ENCODE measurements at places on chromosomes 12 and 14. TPM values are rescaled to one million over a fixed set of nuclear protein-coding genes. Genes with fewer than 3 reads are reported as not detected.
A peak's percentile ranks its signal among the peaks of the same experiment; 100 is the strongest.

Gene PTPRR
- total RNA-seq: 0.07 TPM

Gene TBX3
- total RNA-seq: 1.0 TPM

Gene SLC6A15
- total RNA-seq: 38.1 TPM

Gene GLIPR1
- 1.5 TPM for total RNA-seq

Gene SAMD15
- 0.99 TPM for total RNA-seq

Gene SCN8A
- total RNA-seq: 10.7 TPM

Gene GNB3
- 9.0 TPM for total RNA-seq

Gene OR4K1
- total RNA-seq: not detected

Gene KCNH3
- total RNA-seq: 0.24 TPM

Gene GPR162
- total RNA-seq: 8.8 TPM

DNA sequence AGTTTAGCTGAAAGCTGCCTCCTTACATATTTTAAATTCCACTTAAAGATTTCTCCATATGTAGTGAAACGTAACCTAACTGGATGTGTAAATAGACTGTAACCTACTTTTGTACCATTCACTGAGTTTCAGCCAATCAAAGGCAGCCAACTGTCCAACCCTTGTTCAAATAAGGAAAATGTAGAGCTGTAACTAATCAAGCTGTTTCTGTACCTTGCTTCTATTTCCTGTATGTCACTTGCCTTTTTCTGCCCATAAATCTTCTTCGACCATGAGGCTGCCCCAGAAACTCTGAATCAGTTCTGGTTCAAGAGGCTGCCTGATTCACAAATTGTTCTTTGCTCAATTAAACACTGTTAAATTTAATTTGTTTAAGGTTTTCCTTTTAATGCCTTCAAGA lies 6.3 kb downstream of the SLC7A8 start:
- no peaks in the 10 kb centered on the region for H3K27me3 ChIP-seq
- H3K27ac ChIP-seq: no peak overlapping the region
- peaks cover 7% of the 10 kb centered on the region for H3K36me3 ChIP-seq
- no peak for DNase-seq

GRCh38 chr12:6369916-6370575 lies 5.3 kb downstream of the SCNN1A start:
- H3K4me3 ChIP-seq: no peak overlapping the region
- no peaks in the 10 kb centered on the region for H3K36me3 ChIP-seq
- H3K27ac ChIP-seq: peak overlapping the region; percentile 72
- H3K4me1 ChIP-seq: peaks cover 19% of the 10 kb centered on the region
- H3K27me3 ChIP-seq: no peaks in the 10 kb centered on the region
- DNase-seq: no peak

- no peak overlapping the region for H3K27ac ChIP-seq
- no peaks in the 10 kb centered on the region for H3K36me3 ChIP-seq
- H3K4me3 ChIP-seq: no peak overlapping the region
- H3K27me3 ChIP-seq: no peaks in the 10 kb centered on the region
- DNase-seq: no peak
Measured at GRCh38 chr14:52461721-52462120, 90.6 kb downstream of the TXNDC16 start.

DNA sequence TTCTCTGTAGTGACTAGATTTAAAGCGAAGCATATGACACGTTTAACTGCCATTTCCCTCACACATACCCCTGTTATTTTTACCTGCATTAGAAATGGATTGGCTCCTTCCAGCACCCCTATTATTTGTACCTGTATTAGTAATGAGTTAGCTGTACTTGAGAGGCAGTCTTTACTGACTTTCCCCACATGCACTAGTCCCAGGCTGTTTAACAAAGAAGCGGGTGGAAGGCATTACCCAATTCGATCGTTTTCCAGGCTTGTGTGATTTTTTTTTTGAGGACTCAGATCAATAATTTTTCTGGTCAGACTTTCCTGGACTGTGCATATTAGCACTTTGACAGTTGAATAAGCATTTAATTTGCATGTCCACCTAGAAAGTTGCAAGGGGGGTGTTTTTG lies 46.4 kb downstream of the RAD52 start:
- no peak overlapping the region for H3K4me3 ChIP-seq
- H3K4me1 ChIP-seq: no peaks in the 10 kb centered on the region
- H3K36me3 ChIP-seq: peaks cover 10% of the 10 kb centered on the region
- no peaks in the 10 kb centered on the region for H3K27me3 ChIP-seq
- DNase-seq: no peak
- no peak overlapping the region for H3K27ac ChIP-seq

DNA sequence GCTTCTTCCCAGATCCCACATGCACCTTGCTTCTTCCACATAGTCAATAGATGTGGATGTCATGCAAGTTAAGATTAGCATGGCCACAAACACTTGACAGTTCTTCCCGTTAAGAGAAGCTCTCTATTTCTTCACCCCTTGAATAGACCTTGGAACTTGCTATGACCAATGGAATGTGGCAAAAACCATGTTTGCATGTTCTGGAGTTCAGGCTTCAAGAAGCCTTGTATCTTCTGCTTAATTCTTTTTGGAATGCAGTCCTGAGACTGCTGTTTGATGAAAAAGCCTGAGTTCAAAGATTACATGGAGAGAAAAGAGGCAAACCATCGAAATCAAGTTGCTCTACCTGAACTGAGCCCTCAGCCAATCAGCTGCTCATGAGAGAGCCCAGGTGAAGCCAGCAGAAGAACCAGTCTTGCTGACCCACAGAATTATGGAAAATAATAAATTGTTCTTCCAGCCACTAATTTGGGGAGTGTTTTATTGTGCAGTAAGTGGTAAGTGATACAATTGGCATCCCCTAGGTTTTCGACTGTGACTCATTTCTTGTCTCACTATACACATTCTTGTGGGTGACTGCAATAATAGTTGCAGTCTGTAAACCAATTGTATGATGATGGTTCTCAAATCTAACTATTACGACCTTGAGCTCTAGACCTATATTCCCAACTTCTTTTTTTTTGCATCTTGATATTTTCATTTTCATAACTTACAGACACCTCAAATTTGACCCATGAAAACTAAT lies 12.6 kb downstream of the RASSF9 start:
- no peak overlapping the region for H3K27ac ChIP-seq
- H3K4me3 ChIP-seq: no peak overlapping the region
- DNase-seq: no peak

GRCh38 chr12:63989301-63989845 lies 144.9 kb downstream of the SRGAP1 start:
- H3K4me1 ChIP-seq: no peaks in the 10 kb centered on the region
- no peaks in the 10 kb centered on the region for H3K27me3 ChIP-seq
- DNase-seq: no peak
- no peak overlapping the region for H3K27ac ChIP-seq
- H3K4me3 ChIP-seq: no peak overlapping the region

DNA sequence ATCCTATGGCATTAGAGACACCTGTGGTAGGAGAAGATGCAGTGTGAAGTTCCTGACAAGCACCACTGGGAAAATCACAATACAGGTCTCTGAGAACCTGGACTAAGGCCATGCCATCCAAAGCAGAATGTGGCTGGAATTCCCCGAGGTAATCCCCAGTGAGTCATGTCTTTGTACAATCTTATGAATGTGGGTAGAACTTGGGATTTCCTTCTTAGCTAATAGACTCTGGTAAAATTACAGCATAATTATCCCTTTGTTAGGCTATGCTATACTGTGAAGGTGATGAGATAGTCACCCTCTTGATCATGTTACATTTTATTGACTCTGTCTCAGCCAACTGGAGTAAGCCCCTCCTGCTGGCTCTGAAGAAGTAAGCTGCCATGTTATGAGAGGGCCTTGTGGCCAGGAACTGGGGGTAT lies 224.3 kb upstream of the DCN start:
- H3K4me3 ChIP-seq: no peak overlapping the region
- no peaks in the 10 kb centered on the region for H3K27me3 ChIP-seq

DNA sequence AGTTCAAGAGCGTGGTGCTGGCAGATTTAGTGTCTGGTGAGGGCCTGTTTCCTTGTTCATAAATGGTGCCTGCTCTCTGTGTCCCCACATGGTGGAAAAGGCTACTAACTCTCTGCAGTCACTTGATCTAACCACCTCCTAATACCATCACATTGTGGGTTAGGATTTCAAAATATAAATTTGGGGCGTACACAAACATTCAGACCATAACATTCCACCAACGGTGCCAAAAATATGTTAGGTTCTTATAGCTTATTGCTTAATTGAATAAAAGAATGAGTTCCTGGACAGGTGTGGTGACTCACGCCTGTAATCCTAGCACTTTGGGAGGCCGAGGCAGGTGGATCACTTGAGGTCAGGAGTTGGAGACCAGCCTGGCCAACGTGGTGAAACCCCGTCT lies 3.4 kb upstream of the DYRK2 start:
- no peak overlapping the region for H3K27ac ChIP-seq
- H3K4me3 ChIP-seq: no peak overlapping the region
- no peaks in the 10 kb centered on the region for H3K36me3 ChIP-seq

DNA sequence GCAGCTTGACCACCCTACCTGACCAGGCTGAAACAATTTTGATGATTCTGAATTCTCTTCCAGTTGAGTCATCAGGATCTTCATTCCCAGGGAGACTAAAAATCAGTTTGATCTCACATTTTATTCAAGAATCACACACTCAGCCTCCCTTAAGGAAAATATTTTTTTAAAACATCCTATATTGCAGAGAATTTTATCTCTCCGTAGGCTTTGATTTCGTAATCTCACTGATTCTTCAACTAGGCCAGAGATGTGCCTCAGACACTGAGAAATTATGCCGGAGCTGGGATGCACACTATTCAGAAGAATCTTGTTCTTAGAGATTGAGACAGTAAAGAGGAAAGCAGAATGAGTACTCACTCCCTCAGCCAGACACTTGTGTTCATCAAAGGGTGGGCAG lies 7.0 kb upstream of the ANO2 start:
- no peaks in the 10 kb centered on the region for H3K36me3 ChIP-seq
- H3K4me3 ChIP-seq: no peak overlapping the region
- no peaks in the 10 kb centered on the region for H3K4me1 ChIP-seq

- H3K4me3 ChIP-seq: no peak overlapping the region
- H3K27me3 ChIP-seq: peaks cover 20% of the 10 kb centered on the region
- no peak for DNase-seq
- no peak overlapping the region for H3K27ac ChIP-seq
Measured at GRCh38 chr14:64296561-64296960, 2.4 kb upstream of the ESR2 start.

DNA sequence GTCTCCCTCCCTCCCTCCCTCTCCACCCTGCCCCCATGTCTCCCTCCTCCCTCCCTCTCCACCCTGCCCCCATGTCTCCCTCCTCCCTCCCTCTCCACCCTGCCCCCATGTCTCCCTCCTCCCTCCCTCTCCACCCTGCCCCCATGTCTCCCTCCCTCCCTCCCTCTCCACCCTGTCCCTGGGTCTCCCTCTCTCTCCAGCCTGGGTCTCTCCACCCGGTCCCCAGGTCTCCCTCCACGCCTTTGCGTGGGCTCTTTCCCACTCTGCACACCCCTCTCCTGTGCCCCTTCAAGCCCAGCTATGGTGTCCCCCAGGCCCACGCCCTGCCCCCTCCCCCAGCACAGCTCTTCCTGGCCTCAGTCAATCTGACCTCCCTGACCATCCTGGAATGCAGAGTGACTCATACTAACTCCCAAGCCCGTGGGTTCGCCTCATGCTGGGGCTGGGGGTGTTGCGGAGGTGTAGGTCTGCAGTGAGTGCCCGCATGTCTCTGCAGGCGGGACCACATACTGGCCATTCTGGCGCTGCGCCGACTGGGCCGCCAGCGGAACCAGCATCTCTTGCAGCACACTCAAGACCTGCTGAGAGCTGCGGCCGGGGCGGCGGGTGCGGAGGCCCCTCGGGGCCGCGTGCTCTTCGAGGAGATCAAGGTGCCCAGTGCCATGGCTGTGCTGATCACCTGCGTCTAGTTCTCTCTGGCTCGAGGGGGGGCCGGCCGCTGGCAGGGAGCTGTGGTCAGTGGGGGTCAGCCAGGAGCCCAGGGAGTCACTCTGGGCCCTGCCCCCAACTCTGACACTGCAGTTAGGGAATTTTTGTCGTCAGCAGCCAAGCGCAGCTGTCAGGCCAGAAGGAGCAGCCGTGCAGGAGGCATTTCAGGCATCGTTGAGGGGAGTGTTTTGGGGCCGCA lies 13.5 kb upstream of the TNFAIP2 start:
- H3K4me1 ChIP-seq: peaks cover 12% of the 10 kb centered on the region
- peak; percentile 66 for DNase-seq
- H3K4me3 ChIP-seq: no peak overlapping the region
- H3K27me3 ChIP-seq: peaks cover 6% of the 10 kb centered on the region

GRCh38 chr14:23544511-23545447 lies 6.8 kb downstream of the ZFHX2 start:
- H3K27me3 ChIP-seq: no peaks in the 10 kb centered on the region
- H3K27ac ChIP-seq: peak overlapping the region; percentile 80
- H3K36me3 ChIP-seq: peaks cover 16% of the 10 kb centered on the region
- DNase-seq: peak; percentile 81

DNA sequence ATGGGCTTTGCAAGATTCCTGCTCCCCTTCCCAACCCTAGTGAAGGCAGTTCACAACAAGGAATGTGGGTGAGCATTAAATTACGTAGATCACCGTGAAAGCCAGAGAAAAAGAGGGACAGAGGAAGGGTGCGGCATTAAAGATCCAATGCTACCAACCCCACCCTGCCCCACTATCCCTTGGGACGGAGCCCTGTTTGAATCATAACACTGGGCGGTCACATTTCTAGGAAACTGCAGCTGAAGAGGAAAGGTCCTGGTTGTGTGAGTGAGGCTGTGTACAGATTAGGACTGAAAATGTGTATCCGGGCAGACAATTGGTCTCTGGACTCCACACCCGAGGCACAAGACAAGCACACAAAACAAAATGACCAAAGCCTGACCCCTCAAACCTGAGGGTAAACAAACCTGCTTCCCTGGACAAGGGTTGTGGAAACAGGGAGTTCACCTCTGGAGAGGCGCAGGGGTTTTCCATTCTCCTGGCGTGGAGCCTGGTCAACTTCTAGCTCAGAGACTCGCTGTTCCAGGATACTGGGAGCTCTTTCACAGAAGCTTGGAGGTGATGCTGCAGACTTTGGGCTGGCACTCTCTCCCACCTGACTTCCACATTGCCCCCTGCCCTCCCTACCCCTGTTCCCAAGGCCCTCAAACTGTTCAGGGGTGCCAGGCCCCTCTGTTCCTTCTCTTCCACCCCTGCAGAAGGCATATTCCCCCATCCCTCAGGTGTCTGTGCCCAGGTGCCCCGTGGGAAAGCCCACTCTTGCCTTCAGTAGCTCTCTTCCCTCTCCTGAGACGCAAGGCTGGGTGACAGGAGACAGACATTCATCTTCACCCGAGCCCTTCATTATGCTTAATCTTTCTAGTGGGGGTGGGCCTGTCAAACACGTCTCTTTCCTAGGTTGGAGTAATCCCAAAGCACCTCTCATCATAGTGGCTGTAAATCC lies 16.5 kb downstream of the NINJ2 start:
- H3K36me3 ChIP-seq: no peaks in the 10 kb centered on the region
- H3K4me3 ChIP-seq: no peak overlapping the region
- H3K27me3 ChIP-seq: no peaks in the 10 kb centered on the region
- H3K4me1 ChIP-seq: peaks cover 4% of the 10 kb centered on the region
- no peak overlapping the region for H3K27ac ChIP-seq
- DNase-seq: no peak

- no peak overlapping the region for H3K4me3 ChIP-seq
- no peaks in the 10 kb centered on the region for H3K36me3 ChIP-seq
- H3K27ac ChIP-seq: no peak overlapping the region
- peak; percentile 27 for DNase-seq
- no peaks in the 10 kb centered on the region for H3K4me1 ChIP-seq
Measured at GRCh38 chr12:124754949-124755800, 108.5 kb downstream of the SCARB1 start.

GRCh38 chr14:81859046-81859445 lies 325.4 kb upstream of the SEL1L start:
- no peak overlapping the region for H3K4me3 ChIP-seq
- no peak for DNase-seq
- H3K27me3 ChIP-seq: no peaks in the 10 kb centered on the region
- no peak overlapping the region for H3K27ac ChIP-seq

All from H1 (cell line).